ENCODE measurements at places on chromosomes 4 and X. TPM values are rescaled to one million over a fixed set of nuclear protein-coding genes. Genes with fewer than 3 reads are reported as not detected.

Gene FABP2
- not detected for total RNA-seq

Gene SLC10A3
- total RNA-seq, result 30.1 TPM

Gene RPL10
- total RNA-seq, result 3,108 TPM

Gene MAGED4
- total RNA-seq, result 80.2 TPM

Gene RBM47
- 37.8 TPM for total RNA-seq

DNA sequence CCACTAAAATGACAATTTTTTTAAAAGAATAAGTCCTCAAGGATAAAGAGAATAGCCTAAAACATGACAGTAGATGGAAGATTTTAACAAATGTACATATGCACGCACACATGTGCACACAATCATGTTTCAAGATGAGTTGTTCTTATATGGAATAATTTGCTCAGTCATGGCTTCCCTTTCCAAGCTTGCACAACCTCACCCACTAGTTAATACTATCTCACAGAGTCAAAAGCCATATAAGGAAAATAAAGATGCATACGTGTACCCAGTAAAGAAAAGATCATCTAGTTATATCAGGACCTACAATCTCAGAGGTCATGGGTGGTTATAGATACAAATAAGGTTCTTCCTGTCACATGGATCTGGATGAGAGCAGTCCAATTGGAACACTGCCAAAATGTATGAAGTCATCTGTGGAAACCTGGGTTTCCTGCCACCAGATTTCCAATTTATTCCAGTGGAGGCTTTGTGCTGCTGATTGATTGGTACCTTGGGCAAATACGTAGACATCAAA, 56.1 kb downstream of the FAM13A start:
- DNase-seq, result no peak

DNA sequence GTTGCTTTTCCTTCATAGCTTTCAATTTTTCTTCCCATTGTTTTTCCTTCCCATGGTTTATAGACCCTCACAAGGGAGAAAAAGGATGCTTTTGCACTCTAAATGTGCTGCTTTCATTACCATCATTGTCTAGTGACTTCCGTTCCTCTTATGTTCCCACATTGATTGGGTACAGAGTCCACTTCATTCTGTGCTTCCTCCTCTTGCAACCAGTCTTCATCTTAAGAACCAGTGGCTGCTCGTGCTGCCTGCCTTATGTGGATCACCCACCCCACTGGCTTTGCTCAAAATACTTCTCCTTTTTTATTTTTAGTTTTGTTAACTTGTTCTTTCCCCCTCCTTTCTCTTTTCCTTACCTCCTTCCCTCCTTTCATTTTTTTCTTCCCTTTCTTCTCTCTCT, 76.5 kb upstream of the BOD1L1 start:
- DNase-seq, result no peak

DNA sequence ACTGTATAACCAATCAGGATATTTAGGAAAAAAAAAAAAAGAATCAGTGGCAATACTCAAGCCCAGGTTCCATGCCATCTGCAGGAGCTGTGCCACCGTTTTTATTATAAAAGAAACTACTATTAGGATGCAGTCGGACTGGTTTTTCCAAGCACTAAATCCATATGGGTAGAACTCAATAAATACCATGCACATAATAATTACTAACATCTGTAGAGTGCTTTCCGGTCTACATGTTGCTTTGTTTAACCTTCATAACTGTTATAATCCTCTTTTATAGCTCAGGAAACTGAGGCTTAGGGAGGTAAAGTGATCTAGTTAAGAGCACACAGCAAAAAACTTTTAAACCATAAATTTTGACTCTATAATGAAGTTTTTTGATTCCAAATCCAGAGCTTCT, 24.0 kb downstream of the ARSJ start:
- no peak for DNase-seq

- no peak for DNase-seq
These were observed 13.5 kb downstream of the AFF1 start for GRCh38 chr4:86948276-86948675.

DNA sequence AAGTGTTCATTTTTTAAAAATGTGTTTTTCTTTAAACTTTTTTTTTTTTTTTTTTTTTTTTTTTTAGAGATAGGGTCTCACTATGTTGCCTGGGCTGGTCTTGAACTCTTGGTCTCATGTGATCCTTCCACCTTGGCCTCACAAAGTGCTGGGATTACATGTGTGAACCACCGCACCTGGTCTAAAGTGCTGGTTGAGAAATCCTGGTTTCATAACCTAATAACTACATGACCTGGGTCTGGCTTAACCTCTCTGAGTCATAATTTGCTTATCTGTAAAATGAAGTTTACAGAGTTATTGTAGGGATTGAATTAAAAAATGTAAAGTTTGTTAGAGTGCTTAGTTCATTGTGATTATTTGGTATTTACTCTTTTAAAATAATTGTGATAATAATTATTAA, 5.2 kb downstream of the HSD17B13 start:
- DNase-seq, result no peak

DNA sequence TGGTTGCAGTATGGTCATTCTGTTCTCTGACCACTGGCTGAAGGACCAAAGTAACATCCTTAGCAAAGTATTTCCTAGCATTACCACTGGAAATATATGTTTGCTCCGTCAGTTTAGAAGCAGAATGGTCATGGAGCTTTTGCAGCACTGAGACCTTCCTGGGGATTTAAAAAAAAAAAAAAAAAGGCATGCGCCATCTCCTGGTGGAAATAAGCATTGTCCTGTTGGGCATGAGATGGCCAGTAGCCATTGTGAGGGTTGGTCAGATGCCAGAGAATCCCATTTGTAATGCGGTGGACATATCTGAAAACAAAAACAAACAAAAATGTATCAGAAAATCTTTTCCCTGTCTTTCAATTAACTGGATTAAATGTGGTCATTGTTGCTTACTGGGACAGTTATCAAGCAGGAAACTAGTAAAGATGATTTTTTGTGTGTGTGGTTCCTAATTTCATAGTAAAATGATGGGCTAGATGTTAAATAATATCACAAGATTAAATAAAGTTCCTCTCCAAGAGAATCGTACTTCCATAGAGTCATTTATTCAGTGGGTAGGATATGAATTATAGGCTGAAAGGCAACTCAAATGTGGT, 139.6 kb downstream of the SOWAHB start:
- DNase-seq, result no peak
